ENCODE measurements at places on chromosomes 4 and X.

DNA sequence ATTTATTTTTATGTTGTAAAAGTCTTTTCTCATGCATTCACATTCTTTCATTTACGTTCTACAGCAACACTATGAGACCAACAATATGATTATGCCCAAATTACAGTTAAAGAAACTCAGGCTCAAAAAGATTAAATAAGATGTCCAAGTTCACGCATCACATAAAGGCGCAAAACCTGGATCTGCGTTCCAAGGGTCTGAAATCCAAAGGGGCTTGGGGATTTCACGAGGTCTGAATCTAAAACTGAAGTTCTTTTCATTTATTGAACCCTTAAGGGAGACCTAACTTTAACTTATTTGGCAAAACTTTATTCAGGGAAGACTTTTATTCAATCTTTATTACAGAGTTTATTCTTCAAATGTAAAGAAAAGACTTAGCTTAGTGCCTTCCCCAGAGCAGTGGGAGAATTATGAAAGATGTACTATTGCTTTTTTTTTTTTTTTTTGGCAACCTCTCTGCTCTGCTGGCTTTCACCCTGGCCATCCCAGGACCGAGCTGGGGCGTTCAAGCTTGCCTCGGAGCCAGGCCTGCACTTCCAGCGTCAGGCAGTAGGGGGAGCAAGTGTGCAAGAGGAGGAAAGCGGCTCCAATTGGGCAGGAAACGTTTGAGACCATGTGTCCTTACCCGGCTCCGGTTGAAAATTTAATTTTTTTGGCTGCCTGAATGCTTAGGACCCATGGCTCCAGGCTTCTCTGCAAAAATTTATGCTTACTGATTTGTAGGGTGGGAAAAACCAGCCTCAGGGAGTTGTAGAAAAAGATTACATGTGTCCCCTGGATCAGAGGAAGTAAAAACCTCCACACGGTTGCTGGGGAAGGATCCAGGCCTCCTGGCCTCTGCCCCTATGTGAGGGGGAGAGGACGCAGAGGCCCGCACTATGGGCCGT is 344.3 kb upstream of the KLF3 start:
- H3K27me3 ChIP-seq, result no peaks in the 10 kb centered on the region
- peak; percentile 95 for DNase-seq
- peak overlapping the region; percentile 88 for H3K27ac ChIP-seq

DNA sequence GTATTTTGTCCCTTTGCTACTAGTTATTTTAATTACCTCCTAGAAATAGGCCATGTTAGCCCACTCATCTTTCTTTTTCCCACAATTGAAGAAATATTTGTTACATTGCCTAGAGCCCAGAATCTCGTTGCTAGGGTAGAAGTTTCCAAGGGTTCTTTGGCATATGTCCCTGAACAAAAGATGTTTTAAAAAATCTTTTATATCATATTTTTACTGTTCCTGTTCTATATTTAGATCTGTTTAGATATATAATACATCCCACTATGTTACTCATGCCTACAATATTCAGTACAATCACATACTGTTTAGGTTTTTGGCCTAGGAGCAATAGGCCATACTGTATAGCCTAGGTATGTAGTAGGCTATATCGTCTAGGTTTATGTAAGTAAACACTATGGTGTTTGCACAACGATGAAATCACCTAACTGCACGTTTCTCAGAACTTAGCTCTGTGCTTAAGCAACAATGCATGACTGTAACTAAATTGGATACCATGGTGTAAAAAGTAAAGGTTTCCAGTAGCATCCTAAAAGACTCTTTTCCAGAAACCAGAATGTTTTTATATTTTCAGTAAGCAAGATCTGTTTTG is 236.0 kb upstream of the SLIT2 start:
- no peaks in the 10 kb centered on the region for H3K4me1 ChIP-seq
- no peak for DNase-seq
- H3K27ac ChIP-seq, result no peak overlapping the region
- no peaks in the 10 kb centered on the region for H3K36me3 ChIP-seq
- no peak overlapping the region for H3K4me3 ChIP-seq

DNA sequence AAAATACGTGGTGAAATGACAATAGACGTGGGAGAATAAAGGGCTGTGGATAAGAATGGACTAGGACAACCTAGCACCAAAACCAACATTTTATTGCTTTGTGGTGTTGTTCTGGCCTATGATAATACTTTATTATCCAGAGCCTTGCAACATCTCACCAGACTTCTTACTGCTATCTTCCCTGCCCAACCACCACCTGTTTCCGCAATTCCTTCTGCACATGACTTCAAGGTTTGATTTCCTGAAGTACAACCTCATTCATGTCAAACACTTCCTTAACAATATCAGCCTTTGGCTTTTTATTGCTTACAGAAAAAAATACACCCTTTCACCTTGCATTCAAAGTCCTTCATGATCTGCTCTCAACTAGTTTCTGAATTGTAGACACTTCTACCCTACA is 84.8 kb downstream of the RTL3 start:
- no peak overlapping the region for H3K4me3 ChIP-seq
- H3K4me1 ChIP-seq, result peaks cover 20% of the 10 kb centered on the region
- no peaks in the 10 kb centered on the region for H3K36me3 ChIP-seq
- no peak for DNase-seq
- H3K27ac ChIP-seq, result no peak overlapping the region

GRCh38 chr4:7197910-7198309 is 5.6 kb downstream of the SORCS2 start:
- DNase-seq, result no peak
- no peak overlapping the region for H3K4me3 ChIP-seq
- no peaks in the 10 kb centered on the region for H3K36me3 ChIP-seq
- H3K27me3 ChIP-seq, result peaks cover 34% of the 10 kb centered on the region
- H3K27ac ChIP-seq, result no peak overlapping the region
- no peaks in the 10 kb centered on the region for H3K4me1 ChIP-seq

DNA sequence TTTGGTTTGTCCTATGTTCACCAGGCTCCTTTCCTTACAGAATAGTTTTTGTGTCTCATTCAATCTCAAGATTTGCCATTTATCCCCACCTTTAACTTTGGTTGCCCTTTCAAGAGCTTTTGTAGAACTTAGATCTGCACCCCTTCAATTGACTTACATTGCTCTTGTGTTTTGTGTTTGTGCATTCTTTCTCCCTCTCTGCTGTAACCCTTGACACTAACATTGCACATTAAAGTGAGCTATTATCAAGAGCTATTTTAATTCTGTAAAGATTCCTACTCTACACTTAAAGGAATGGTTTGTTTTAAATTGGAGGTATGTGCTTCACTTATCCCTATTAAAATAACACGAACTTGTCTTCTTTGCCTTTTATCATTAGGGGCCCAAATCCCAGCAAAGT is 65.3 kb downstream of the CDS1 start:
- no peaks in the 10 kb centered on the region for H3K4me1 ChIP-seq
- no peak for DNase-seq
- no peaks in the 10 kb centered on the region for H3K36me3 ChIP-seq
- H3K27ac ChIP-seq, result no peak overlapping the region
- H3K27me3 ChIP-seq, result peaks cover 3% of the 10 kb centered on the region

DNA sequence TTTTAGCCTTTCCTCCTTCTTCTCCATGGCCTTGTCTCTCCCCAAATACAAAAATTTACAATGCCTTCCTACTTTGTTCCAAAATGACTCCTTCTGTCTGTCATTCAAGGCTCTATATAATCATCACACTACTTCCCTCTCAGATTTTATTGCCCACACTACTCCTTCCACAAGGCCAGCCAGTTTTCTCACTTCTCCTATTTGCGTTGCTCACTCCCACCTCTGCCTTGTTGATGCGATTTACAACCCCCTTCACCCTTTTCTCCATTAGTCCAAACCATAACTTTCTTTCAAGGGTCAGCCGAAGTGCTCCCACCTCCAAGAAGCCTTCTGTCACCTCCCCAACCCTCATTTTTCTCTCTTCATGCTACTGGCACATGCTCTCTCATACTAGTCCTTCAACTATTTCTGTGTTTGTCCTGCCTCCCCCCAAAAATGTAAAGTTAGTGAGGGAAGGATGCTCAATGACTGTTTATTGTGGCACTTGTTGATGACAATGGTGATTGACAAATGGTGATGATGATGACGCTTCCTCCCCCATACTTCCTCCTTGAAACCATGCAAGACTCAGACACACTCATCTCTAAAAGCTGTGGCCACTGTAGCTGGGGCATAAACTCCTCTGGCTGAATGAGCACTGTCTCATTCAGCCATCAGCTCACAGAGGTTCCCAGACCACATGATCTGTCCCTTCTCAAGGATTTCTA is 2.7 kb upstream of the XKRX start:
- no peak for DNase-seq
- no peaks in the 10 kb centered on the region for H3K27me3 ChIP-seq
- H3K4me3 ChIP-seq, result no peak overlapping the region
- no peaks in the 10 kb centered on the region for H3K36me3 ChIP-seq
- peaks cover 16% of the 10 kb centered on the region for H3K4me1 ChIP-seq
